Muscle of leg (tissue), 16 donors: ENCODE measurements at places on chromosomes 6 and 20.
A peak's percentile ranks its signal among the peaks of the same experiment; 100 is the strongest.

DNA sequence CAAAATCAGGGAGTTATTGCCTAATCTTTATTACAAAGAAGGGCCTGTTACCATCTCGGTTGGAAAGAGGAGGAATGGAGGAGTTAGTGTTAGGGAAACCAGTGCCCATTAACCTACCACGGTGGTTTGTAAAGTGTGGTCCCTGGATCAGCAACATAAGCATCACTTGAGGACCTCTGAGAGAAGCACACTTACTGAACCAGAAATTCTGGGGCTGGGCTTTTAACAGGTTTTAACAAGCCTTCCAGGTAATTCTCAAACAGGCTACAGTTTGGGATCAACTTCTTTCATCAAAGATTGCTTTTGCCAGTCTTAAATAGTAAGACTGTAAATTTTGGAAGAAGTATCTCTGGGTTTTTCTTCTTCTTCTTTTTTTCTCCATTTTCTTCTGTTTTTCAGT lies 329.5 kb upstream of the JAG1 start:
- no peak for DNase-seq

GRCh38 chr6:54860739-54861138 lies 14.2 kb downstream of the FAM83B start:
- DNase-seq = no peak

- DNase-seq = peak; percentile 36
Observed at GRCh38 chr6:150579611-150580010, 20.1 kb upstream of the PLEKHG1 start.

DNA sequence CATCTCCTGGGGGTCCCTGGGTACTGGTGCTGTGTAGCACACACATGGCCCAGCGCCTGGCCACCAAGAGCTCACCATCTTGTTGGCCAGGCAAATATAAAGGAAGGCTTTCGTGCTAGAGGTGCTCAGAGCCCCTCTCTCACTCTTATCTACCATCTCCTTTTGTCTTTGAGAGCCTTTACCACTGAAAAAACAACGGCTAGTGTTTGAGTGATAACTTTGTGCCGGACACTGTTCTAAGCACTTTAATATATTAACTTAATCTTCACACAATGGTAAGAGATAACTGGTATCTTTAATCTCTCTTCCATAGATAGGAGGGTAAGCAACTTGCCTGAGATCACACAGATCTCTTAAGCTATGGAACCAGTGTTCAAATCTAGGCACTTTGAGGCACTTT lies 21.5 kb upstream of the ARHGAP18 start:
- DNase-seq = no peak

DNA sequence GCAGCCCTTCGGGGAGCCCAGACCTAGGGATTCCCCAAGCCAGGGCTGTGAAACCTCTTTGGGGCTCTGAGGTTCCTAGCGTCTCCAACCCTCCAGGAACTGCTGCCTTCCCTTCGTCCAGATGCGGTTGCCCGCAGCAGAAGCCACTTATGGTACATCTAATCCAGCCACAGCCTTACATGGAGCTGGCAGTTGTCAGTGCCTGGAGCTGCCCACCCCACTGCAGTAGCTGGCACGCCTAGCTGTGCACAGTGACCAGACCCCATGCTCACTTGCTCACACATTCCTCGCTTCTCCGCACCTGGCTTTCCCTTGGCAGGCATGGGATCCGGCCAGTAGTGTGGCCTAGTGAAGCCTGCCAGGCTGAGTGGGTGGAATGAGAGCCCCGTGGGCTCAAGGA lies 547.6 kb downstream of the TBC1D32 start:
- peak; percentile 4 for DNase-seq

- DNase-seq = no peak
Observed at GRCh38 chr20:59764037-59764436, 159.7 kb downstream of the PHACTR3 start.

- DNase-seq = peak; percentile 30
Observed at GRCh38 chr20:5718896-5719595, 31.2 kb upstream of the SHLD1 start.

DNA sequence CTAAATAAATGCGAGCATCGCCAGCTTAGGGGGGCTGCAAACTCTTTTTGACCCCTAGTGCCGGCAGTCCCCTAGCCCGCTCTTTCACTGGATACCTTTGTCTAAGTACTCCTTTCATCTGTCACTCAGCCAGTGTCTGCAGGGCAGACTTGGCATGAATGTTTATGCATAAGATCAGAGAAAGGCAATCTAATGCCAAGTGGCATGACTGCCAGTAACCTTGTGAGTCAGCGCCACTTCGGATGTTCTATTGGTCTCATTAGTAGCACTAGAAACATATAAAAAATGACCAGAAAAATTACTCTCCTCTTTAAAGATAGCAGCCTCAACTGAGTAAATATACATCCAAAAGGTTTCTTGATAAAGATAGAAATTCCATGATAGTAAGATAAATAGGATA lies 192.2 kb downstream of the TBC1D32 start:
- DNase-seq = no peak

GRCh38 chr20:62198496-62198895 lies 15.7 kb downstream of the MTG2 start:
- no peak for DNase-seq

DNA sequence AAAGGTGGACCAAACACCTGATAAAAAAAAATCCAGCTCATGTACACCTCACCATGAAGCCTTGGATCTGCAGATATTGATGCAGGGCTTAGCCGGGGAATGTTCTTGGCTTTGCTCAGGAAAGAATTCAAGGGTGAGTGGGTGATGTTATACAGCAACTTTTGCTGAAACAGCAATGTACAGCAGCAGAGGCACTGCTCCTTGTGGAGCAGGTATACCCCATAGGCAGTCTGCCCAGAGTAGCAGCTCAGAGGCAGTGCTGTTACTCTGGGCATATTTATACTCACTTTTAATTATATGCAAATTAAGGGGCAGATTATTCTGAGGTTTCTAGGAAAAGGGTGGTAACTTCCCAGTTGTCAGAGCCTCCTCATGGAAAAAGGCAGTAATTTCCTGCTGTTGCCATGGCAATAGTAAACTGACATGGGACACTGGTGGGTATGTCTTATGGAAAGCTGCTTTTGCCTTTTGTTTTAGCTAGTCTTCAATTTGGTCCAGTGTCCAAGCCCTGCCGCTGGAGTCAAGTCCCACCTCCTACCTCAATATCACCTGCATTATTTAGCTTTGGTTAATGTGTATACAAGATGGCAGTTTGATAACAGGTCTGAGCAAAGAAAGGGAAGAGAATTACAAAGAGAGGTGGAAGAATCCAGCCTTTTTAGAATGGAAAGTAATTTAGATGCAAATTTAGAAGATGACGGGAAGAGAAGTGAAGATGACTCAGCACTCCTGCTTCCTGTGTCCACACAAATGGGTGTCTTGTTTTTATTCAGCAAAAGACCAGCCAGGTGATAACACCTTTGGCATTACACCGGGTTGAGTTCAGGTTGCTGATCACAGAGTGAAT lies 110.1 kb upstream of the JAG1 start:
- DNase-seq = peak; percentile 22

DNA sequence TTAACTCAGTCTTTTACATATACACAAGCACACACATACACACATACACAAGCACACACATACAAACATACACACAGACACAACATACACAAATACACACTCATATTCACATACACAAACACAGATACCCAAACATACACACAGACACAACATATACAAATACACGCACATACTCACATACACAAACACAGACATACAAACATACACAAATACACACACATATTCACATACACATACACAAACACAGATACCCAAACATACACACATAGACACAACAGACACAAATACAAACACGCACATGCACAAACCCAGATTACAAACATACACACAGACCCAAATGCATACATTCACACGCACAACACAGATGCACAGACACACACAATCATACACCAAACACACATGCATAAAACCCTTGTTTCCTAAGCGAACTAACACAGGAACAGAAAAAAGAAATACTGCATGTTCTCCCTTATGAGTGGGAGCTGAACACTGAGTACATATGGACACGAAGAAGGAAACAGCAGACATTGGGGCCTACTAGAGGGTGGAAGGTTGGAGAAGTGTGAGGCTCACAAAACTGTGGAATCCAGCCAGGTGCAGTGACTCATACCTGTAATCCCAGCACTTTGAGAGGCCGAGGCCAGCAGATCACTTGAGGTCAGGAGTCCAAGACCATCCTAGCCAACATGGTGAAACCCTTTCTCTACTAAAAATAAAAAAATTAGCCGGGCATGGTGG lies 34.2 kb downstream of the PIM1 start:
- DNase-seq = peak; percentile 55

DNA sequence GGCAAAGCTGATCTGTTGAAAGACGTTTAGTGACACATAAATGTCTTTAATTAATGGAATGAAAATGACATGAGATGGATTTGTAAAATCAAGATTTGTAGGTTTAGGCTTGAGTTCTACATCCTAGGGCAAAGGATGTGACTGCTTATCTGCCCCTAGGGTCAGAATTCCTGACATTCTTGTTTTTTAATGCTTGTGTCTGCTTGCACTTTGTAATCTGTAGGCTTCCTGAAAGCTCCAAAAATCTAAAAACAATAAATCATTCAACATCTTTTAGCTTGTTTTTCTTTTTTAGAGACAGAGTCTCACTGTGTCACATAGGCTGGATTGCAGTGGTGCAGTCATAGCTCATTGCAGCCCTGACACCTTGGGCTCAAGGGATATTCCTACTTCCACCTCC lies 107.9 kb upstream of the MLIP start:
- DNase-seq = no peak

DNA sequence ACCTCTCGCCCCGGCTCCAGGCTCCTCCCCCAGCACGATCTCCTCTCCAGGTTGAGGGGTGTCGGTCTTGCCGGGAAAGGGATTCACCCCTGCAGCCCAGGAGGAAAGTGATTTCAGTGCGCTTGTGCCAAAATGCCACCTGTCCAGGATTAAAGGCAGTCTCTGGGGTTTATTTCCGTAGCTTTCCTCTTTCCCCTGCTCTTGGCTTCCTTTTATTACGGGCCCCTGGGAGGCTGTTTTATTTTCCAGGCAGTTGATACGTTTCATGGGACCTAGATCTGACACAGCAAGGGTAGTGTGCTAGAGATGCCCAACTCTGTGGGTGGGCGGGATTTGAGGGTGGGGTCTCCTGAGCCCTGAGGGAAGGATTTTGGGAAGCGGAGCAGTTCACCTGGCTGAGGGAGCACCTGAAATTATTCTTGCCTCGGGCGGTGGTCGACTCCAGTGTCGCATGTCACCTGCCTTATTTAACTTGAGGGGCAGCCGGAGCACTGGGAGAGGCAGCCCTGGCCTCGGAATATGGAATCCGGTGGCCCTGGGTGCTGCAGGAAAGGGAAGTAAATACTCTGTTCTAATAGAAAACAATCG lies 9.5 kb upstream of the NKX2-2 start:
- DNase-seq = no peak

DNA sequence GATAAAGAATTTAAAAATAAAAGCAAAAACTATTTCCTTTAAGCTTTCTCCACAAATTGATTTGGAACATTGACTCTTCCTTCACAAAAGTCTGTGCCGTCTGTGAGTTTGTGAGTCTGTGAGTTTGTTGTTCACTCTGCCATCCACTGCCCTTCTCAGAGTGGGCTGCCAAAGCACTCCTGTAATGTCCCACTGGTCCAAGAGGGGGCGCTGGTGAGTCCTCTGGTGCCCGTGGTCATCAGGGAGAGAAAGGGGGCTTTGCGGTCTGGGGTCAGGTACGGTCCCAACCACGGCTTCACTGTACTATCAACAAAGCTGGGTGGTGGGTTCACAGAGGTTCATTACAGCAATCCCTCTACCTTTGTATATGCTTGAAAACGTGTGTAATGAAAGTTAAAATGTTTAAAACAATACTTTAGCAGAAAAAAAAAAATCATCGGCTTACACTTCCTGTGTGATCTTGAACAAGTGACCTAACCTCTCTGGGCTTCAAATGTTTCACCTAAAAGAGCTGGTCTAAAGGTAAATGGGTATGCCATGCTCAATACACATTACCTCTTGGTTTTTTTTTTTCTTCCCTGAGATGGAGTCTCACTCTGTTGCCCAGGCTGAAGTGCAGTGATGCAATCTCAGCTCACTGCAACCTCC lies 5.6 kb upstream of the ANKRD60 start:
- DNase-seq = no peak

DNA sequence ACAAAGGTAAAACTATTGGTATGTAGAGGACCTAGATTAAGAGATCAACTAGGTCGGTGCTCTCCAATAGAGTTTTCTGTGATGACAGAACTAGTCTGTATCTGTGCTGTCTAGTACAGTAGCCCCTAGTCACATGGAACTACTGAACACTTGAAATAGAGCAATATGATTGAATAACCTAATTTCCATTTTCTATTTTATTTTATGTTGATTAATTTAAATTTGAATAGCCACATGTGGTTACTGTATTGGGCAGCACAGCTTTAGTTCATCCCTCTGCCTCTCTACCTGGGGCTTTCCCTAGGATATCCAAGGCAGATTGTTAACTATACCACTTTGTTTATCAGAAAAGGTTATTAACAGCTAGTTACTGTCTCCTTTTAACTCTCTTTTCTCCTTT lies 27.0 kb downstream of the FILIP1 start:
- no peak for DNase-seq

GRCh38 chr20:44247131-44247571 lies at the start of gene GDAP1L1:
Gene GDAP1L1 (plus strand): TSS chr20:44247308. CDS start chr20:44247335, 27 bp downstream.
- DNase-seq = no peak

DNA sequence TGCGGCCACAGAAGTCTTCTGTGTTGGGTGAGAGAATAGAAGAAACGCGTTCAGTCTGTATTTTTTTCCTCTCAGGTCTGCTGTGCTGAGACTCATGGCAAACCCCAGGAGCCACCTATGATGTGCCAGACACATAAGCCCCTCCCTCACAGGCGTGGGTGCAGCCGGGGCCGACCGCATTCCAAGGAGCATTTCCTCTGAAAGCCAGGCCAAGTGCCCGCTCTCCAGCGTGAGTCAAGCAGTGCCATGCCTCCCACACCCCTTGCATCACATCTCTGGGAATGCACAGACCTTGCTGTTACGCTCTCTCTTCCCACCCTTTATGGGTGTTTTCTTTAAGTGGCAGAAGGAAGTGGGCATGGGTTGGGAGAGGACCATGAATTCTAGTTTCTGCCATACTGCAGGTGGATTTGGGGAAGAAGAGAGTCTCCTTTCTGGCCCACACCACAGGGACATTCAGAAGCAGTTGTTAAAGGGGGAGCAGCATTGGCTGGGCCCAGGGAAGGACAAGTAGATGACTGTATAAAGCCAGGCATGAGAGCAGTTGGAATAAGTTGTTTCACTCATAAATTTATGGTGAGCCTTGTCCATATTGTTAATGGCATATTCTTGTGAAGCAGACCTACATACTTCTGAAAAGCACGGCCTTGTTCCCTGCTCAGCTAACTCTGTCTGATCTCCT lies 37.1 kb upstream of the TFAP2A start:
- DNase-seq = no peak

DNA sequence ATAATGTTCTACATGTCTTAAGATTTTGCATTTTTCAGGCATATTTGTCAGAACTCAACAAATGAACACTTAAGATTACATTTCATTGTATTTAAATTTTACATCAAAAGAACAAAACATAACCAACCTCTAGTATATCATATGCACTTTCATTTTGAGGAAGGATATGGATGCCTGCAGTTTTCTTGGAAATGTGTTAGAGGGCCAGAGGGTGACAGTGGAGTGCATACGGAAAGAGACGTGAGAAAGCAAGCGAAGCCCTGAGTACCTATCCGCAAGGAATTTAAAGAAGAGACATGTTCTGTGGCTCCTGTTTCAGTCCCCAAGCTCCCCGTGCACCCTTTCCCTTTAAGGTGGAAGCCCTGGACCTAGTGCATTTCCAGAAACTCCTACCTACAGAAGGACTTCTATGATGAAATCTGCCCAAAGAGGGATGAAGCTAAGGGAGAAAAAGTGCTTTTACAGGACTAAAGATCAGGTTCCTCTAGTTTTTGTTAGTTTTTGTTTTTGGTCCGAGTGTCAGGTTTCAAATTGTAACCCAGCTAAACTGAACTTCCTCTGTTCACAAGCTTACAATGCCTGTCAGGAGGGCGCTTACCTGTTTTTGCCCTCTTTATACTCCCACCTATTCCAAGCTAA lies 38.8 kb downstream of the EZR start:
- DNase-seq = no peak
